Right cardiac atrium (tissue), 5 donors: ENCODE measurements at places on chromosomes 12 and 14. TPM values are rescaled to one million over a fixed set of nuclear protein-coding genes. Genes with fewer than 3 reads are reported as not detected.

Gene TMEM253
- 0.29 TPM for total RNA-seq

Gene AQP6
- total RNA-seq: not detected

Gene CLEC9A
- total RNA-seq: not detected

Gene SLC6A15
- total RNA-seq: not detected

Gene CDKN3
- 6.7 TPM for total RNA-seq

Gene LRRC74A
- total RNA-seq: 1.1 TPM
